ENCODE measurements at places on chromosomes 5 and 9. TPM values are rescaled to one million over a fixed set of nuclear protein-coding genes. Genes with fewer than 3 reads are reported as not detected.

The PKD2L2 gene
- not detected for total RNA-seq

The MED10 gene
- 12.1 TPM for total RNA-seq

The PCDHA8 gene
- under 0.01 TPM for total RNA-seq

The MAP1B gene
- total RNA-seq, result 41.4 TPM

The IGIP gene
- total RNA-seq, result 2.0 TPM

The SLC12A2 gene
- total RNA-seq, result 16.9 TPM

The CXCL14 gene
- total RNA-seq, result not detected

The GLDC gene
- 1.8 TPM for total RNA-seq

The DBH gene
- not detected for total RNA-seq

The SH3RF2 gene
- 0.22 TPM for total RNA-seq

The FSD1L gene
- 1.2 TPM for total RNA-seq

The PTPRD gene
- 1.2 TPM for total RNA-seq

The FAM221B gene
- total RNA-seq, result not detected

The ZDHHC11 gene
- 0.22 TPM for total RNA-seq

The SLCO6A1 gene
- not detected for total RNA-seq

Data from lung microvascular endothelial cell (primary cell).